ENCODE measurements at places on chromosomes 1 and 21.

GRCh38 chr1:112320058-112320457 is 76.0 kb upstream of the CTTNBP2NL start:
- no peak for DNase-seq

DNA sequence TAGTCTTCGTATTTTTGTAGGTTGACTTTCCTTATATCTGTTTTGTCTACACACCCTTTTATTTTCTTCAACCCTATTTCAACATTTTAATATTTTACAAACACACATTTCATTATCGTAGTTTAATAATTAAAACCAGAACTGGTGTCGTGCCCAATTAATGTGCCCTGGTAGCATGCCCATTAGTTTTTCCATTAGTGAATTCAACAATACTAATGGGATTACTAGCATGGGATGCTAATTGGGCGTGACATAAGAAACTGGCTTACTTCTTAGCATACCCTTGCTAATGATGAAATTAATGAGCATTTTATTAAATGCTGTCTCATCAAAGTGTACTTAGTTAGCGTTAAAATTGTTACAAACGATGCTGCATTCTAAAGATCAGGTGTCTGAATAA is 332.7 kb downstream of the USH2A start:
- no peak for DNase-seq

- no peak for DNase-seq
Observed at GRCh38 chr1:161009602-161010211, 11.2 kb downstream of the F11R start.

- DNase-seq = no peak
Observed at GRCh38 chr21:46605767-46606426, 1.0 kb upstream of the S100B start.

DNA sequence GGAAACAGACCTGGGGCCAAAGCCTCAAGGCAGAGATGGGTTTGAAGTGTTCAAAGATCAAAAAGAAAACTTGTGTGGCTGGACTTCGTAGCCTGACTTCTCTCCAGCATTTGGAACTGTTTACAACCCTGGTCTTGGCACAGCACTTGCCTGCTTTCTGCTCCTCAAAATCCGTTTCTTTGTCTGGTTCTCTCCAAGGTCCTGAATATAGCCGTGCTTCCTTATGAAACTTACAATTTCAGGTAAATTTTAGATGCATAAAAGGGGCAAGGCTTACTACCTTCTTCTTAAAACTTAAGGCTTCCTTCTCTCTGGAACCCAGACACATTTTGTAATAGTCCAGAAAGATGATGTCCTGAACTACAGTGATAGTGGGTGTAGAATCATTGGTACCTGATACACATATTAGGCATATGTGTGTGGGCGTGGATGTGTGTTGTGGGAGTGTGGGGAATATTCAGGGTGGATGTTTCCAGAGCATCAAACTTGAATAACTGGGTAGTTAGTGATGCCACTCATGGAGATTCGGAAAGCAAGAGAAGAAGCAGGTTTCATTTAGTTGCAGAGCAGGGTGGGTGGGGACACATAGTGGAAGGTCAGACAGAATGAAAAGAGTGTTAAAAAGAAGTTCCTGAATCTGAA is 26.4 kb upstream of the FAM78B start:
- no peak for DNase-seq

- DNase-seq = peak; percentile 85
Observed at GRCh38 chr1:39149509-39149908, 55.0 kb upstream of the MACF1 start.

GRCh38 chr1:222909586-222909985 is 94.7 kb downstream of the DISP1 start:
- DNase-seq = no peak

GRCh38 chr1:183632114-183632513 is 3.5 kb downstream of the ARPC5 start:
- no peak for DNase-seq

DNA sequence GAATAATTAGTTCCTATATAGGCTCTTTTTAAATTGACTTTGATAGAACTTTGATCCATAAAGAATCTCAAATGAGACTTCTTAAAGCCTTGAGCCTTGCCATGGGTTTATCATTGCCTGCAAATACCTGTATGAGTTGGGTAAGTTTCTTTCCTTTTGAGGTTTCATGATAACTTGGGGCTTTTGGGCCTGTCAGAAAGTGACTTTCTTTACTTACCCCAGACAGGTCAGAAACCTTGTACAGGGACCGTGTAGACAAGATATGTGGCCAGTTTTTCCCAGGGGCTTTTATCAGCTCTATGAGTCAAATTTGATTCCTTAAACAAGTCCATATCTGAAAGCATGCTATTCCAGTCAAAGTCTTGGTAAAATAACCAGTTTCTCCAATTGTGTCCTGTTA is 17.3 kb downstream of the KCTD3 start:
- no peak for DNase-seq

GRCh38 chr21:42019101-42019605 is 9.0 kb upstream of the ZBTB21 start:
- DNase-seq = no peak

DNA sequence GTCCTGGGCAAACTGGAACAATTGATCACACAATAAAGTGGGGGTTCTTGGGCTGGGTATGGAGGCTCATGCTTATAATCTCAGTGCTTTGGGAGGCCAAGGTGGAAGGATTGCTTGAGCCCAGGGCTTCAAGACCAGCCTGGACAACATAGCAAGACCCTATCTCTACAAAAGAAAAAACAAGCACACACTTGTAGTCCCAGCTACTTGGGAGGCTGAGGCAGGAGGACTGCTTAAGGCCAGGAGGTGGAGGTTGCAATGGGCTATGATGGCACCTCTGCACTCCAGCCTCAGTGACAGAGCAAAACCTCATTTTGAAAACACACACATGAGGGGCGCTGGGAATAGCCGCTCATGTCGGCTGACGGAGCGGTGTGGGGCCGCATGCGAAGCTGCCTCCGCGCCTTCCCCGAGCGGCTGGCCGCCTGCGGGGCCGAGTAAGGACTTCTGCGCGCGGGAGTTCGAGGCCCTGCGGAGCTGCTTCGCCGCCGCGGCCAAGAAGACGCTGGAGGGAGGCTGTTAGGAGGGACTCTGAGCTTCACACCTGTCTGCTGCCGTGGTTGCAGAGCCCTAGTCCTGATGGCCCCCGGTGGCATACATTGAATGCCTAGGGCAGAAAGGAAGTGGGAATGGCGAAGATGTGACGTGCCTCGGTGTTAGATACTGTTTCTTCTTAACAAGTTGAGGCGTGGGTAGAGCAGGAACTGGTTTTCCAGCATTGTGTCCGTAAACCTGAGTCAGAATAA is 59.5 kb downstream of the ACBD3 start:
- DNase-seq = no peak

GRCh38 chr21:16195538-16195910 is 465.7 kb downstream of the USP25 start:
- DNase-seq = no peak

- peak; percentile 39 for DNase-seq
Observed at GRCh38 chr1:36553591-36554322, 71.0 kb upstream of the CSF3R start.

DNA sequence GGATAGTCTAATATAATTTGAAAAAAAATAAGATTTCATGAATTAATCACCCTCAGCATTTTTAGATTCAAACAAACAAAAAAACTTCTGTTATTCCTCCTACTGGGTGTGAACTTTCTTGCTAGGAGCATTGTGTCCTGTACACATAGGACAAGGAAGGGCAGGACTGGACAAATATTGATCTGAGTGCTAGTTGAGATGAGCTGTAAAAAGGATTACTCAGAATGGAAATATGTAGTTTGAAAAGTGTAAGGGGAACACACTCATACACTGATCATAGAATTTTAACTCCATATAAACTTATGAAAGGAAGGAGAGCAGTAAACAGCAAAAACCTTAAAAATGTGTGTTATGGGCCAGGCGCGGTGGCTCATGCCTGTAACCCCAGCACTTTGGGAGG is 156.5 kb upstream of the ZNF648 start:
- DNase-seq = no peak

GRCh38 chr21:15084668-15085067 is 19.9 kb upstream of the NRIP1 start:
- DNase-seq = no peak

- no peak for DNase-seq
Observed at GRCh38 chr1:51799372-51799771, 79.2 kb downstream of the NRDC start.

- DNase-seq = no peak
Observed at GRCh38 chr1:40802078-40802741, 18.6 kb downstream of the KCNQ4 start.

DNA sequence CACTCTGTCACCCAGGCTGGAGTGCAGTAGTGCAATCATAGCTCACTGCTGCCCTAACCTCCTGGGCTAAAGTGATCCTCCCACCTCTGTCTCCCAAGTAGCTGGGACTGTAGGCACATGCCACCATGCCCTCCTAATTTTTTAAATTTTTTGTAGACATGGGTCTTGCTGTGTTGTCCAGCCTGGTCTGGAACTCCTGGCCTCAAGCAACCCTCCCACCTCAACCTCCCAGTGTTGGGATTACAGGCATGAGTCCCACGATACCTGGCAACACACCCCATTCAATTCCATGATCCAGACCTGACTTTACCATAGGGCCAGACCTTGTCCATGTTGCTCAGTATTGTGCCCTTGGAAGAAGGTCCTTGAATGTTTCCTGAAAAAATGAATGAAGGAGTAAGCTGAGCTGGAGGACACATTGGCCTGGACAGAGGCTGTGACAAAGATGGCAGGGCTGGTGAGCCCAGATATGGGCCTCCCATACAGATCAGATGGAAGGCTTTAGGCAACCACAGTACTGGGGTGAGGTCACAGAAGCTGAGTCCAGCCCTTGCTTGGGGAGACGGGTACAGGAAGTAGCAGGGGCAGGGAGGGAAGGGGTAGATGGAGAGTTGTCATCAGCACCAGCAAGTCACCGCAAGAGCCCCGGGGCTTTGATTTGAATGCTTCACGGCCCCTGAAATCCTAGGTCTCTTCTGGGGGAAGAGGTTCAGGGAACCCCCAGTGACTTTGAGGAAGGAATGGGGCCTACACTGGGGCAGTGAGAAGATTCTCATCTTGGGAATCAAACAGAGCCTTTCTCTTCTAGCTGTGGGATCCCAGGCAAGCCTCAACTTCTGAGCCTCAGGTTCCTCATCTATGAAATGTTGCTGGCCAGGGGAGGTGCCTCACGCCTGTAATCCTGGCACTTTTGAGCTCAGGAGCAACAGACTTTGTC is 40.1 kb upstream of the DMBX1 start:
- no peak for DNase-seq

DNA sequence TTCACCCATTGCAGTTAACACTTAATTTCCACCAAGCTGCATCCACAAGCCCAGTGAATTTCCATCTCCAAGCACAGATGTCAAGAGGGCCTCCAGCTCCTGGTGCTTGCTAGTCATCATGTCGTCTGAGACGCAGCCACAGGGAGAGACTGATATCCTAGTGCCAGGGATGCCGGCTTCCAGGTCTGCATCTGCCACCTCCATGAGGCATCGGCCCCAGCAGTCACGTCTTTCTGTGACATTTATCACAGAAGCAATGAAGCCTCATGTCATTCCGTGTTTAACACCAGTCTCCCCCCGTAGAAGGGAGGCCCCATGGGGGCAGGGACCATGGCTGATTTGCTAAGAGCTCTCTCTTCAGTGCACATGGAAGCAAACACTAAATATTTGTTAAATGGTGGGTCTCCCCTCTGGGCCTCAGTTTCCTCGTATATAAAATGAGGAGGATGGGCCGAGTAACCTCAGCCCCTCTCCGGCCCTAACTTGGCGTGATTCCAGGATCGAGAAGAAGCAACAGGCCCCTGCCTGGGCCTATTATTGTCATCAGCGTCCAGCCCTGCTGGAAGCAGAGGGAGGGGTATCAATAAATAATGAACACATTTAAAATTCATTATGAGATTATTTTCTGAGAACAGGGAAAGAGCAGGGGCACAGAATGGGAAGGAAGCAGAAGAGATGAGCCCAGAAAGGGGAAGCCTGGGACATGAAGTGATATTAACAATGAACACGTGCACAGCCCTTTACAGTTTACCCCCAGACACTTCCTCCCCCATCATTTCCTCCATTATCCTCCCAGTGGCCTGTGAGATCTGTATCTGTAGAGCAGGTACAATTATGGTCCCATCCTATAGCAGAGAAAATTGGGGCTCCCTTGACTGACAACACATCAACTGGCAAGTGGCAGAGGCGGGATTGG is 837 bp upstream of the C1QB start:
- DNase-seq = no peak

- no peak for DNase-seq
Observed at GRCh38 chr1:107404756-107405155, 263.9 kb downstream of the NTNG1 start.

- DNase-seq = no peak
Observed at GRCh38 chr1:58941471-58942289, 157.8 kb upstream of the JUN start.

GRCh38 chr1:39640861-39641260 is 1.4 kb upstream of the HEYL start:
- no peak for DNase-seq

GRCh38 chr1:69120817-69121216 is 446.9 kb upstream of the LRRC7 start:
- DNase-seq = no peak

- peak; percentile 95 for DNase-seq
Observed at GRCh38 chr1:183548116-183548515, 42.1 kb downstream of the NCF2 start.

- no peak for DNase-seq
Observed at GRCh38 chr1:20974069-20974468, 187.0 kb upstream of the HP1BP3 start.

GRCh38 chr1:93350322-93350721 is 4.6 kb downstream of the DR1 start:
- peak; percentile 71 for DNase-seq

DNA sequence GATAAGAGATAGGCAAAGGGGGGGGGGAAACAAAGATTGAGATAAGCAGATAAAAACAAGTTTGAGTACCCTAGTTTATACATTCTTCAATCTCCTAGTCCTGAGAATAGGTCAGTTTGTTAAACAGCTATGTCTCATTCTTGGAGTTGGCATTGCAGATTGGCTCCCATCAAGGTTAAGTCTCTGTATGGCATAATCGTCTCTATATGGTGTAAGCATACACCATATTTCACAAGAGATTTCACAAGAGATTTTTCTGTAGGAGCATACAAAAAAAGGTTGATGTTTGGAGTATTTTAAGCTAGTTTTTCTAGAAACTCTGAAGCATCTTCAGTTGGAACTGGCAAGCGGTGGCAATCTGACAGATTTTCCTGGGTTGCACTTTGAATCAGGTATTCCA is 35.8 kb downstream of the NCAM2 start:
- no peak for DNase-seq

- DNase-seq = no peak
Observed at GRCh38 chr1:32636914-32637645, 13.3 kb downstream of the ZBTB8OS start.

DNA sequence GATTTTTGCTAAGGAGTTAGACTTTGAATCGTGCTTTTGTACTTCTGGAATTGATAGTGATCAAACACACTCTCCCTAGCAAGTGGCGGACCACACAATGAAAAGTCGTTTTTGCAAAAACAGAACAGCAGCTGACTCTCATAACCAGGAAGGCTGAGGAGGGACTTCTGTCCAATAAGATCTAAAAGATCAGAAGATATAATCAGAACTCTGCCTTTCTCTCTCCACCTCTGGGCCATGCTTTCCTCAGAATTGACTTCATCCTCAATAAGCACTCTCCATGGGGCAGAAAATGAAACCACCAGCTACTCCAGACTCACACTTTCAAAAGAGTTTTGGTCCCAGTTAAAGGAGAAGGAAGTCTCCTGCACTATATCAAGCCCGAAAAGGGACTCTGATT is 55.3 kb upstream of the SAMD13 start:
- DNase-seq = no peak

Measured in DMS79 (cell line).